GM03348 (cell line): ENCODE measurements at places on chromosomes 2 and 18.

- DNase-seq = no peak
These were observed 37.5 kb upstream of the NCOA1 start for GRCh38 chr2:24453379-24454073.

DNA sequence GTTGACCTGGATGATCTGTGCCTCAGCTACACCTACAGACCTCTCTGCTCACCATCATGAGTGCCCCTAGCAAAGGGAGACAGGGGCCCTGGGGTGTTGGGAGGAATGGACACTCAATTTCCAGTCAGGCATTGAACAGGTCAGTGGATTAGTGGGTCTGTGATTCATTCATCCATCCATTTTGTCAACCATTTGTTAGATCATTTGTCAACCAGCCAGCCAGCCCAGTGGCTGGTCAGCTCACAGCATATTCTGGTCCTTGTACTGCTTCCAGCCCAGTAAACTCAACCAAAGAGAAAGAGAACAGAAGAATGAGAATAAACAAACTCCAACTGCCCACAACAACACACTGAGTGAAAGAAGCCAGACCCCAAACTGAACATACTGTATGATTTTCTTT lies 4.6 kb upstream of the KLF11 start:
- no peak for DNase-seq

- no peak for DNase-seq
These were observed 137.7 kb downstream of the LTBP1 start for GRCh38 chr2:33084433-33084832.

GRCh38 chr2:119222863-119223520 lies 642 bp upstream of the STEAP3 start:
- no peak for DNase-seq

- DNase-seq = no peak
These were observed 37.8 kb upstream of the DNMT3A start for GRCh38 chr2:25379535-25379934.

GRCh38 chr2:233462202-233462785 lies 104.3 kb downstream of the USP40 start:
- no peak for DNase-seq

DNA sequence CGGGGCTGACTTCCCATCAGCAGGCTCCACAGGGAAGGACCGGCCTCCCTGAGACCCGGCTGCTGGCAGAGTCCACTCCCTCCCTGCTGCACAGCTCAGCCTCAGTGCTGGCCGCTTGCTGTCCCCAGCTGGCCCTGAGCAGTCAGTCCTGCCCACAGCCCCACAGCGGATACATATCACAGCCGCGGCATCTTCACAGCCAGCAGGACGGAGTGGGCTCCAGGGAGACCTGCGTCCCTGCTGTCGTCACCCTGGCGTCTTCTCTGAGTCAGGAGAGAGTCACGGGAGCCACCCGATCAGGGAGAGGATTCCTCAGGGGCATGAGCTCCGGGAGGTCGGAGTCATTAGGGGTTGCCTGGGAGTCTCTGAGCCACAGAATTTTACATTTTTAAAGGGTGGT lies 13.1 kb upstream of the SNTG2 start:
- no peak for DNase-seq

DNA sequence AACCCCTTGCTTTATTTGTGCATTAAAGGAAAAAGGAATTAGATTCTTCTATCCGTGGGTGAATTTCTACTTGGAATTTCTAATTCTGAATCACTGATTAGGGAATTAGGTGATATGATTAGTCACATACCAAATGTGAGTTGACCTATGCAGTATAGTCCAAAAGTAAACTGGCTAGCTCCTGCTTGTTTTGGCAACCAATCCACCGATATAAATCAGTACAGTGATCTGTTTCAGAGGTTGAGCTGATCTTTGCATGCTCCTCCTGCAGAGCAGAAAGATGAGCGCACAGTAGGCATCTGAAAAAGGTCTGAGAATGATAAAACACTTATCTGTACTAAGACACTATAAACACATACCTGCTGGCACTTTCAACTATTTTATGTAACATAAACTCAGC lies 86.6 kb downstream of the LRP1B start:
- DNase-seq = no peak

- DNase-seq = no peak
These were observed 1142.7 kb downstream of the CNTNAP5 start for GRCh38 chr2:125167820-125168219.

GRCh38 chr2:200365209-200365608 lies 58.7 kb downstream of the SPATS2L start:
- no peak for DNase-seq

DNA sequence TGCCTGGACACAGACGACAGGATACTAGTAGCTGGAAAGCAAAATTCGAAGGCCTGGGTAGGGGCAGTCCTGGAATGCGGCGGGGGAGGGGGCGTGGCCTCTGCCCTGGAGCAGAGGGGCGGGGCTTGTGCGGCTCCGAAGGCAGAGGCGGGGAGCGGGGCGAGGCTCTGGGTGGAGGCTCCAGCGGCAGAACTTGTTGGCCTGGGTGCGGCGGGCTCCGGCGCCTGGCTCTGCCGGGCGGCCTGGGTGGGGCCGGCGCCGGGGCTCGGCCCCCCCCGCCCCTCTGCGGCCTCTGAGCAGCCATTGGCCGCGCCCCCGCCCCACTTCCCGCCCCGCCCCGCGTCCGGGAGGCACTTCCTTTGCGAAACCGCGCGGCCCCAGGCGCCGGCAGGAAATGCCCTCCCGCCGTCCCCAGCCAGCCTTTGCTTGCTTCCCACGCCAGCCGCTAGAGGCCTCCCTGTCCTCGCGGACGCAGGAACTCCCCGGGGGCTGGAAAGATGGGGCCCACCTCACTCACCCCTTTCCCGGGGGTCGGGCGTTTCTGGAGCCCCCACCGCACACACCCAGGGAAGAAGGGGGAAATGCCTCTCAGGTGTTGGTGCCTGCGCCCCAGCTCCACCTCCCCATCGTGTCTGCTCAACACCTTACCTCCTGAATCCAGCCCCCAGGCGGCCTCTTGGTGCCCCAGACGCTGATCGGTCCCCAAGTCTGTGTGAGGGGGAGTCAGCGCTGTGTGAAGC lies 6.7 kb downstream of the CTDSP1 start:
- peak; percentile 98 for DNase-seq

- DNase-seq = no peak
These were observed 40.7 kb upstream of the ARHGAP25 start for GRCh38 chr2:68693951-68694350.

DNA sequence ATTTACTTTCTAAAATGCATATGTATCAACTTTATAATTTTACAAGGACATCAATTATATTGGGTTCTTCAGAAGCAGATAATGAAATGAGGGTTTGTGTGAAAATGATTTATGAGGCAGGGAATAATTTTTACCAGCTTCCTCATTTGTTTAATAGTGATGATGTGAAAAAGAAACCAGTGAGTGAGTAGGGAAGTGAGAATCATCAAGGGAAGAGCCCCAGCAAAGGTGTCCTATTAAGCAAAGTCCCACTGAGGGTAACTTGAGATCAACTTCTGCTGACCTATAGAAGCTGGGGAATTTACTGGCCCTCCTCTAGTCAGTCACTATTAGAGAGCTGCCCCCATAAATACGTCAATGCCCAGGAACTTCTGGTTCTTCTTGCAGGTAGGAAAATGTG lies 266.8 kb upstream of the LYPD1 start:
- DNase-seq = no peak

GRCh38 chr2:77398970-77399600 lies 123.1 kb downstream of the LRRTM4 start:
- no peak for DNase-seq

GRCh38 chr2:148651972-148652371 lies 7.4 kb downstream of the EPC2 start:
- DNase-seq = no peak

DNA sequence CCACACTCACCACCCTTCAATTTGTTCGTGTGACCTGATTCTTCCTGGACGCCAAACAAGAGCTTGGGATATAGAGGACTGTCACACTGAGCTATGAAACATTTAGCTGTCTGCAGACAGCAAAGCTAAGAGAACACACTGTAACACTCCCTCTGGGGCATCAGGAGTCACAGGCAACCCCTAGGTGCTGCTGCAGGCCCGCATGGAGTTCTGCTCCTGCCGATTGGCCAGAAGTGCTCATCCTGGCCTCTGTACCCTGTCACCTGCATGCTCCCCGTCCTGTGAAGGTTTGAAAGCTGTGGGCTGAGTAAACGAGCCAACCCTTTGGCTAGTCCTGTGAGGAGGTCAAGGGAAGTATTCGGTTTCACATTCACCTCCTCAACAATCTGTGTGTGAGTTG lies 73.7 kb downstream of the PDK1 start:
- DNase-seq = no peak

GRCh38 chr2:151475071-151475470 lies 65.4 kb downstream of the RIF1 start:
- DNase-seq = no peak

- no peak for DNase-seq
These were observed 63.3 kb downstream of the EDAR start for GRCh38 chr2:108925735-108926134.

DNA sequence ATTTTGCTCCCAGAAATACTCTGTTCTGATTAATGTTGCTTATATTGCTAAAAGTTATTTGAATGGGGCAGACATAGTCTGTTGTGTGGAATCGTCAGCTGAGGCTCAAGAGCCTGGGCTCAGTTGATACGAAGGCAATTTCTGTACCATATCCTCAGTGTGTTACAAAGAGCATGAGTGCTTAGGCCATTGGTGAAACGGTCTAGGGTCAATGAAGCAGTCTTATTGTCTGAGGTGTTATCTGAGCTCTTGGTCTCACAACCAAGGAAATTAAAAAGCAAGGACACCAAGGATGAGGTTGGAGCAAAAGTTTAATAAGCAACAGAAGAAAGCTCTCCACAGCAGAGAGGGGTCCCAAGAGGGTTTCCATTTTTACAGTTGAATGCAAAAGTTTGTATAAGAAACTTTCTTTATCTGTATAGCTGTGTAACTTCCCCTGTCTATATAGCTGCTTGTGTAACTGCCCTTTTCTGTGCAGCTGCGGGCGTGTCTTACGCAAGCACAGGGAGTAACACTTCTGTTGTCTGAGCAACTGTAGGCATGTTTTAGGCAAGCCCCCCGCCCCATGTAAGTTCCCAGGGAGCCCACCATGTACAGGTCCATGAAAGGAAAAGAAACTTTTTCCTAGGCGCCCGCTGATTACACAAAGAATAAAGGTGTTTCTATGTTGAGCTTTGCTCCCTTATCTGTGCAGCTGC lies 40.6 kb upstream of the DSC1 start:
- DNase-seq = no peak

- no peak for DNase-seq
These were observed 92.2 kb upstream of the ASAP2 start for GRCh38 chr2:9114458-9114857.

GRCh38 chr2:171432969-171433762 lies 624 bp downstream of the METTL8 start:
- peak; percentile 26 for DNase-seq

DNA sequence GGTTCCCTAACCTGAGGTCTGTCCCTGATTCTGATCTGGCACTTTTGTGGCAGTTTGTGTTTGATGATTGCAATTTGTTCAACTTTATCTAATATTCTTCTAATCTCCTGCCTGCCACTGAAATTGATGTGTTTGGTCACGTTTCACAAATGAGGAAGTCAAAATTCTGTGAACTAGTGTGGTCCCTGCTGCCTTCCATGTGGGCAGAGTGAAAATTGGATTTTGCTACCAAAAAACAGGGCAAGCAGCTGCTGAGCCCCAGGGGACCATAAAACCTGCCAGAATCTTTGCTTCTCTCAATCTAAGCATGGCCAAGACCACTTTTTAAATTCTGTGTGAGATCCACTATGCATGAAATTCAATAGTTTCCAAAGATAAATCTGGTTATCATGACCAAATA lies 195.5 kb upstream of the CYRIA start:
- DNase-seq = no peak

DNA sequence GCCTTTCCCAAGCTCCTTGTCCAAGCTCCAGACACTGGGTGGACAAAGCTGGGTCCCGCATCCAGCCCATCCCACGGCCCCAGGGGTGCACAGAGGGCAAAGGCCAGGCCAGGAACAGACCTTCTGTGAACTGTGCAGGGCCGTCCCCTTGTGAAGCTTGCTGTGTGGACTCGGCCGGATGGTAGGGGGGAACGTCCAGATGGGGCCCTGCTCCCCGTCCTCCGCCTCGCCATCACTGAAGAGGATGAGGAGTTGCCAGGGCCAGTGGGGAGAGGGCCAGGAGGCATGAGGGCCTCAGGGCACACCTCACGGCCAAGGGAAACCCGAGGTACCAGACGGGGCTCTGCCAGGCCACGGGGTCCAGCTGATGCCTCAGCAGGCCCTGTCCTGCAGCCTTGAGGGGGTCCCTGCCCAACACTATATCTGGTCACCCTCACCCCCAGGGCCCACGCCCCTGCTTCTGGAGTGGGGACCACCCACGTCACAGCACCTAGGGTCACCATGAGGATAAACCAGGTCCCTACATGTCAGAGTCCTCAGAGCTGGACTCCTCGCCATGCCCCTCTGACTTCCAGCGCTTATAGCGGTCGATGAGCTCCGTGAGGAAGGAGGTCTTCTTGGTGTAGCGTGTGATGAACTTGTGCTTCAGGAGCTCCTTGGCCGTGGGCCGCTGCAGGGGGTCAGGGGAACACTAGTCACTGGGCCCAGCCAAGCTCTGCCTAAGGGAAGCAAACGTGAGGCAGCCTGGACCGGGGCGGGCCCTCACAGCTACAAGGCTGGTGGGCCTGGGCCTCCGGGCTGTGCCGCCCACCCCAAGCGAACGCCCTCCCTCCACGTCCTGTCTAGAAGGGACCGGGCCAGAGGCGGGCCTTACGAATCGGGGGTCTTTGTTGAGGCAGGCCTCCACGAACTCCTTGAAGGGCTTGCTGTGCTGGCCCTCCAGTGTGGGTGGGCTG lies 10.0 kb downstream of the STK25 start:
- no peak for DNase-seq

DNA sequence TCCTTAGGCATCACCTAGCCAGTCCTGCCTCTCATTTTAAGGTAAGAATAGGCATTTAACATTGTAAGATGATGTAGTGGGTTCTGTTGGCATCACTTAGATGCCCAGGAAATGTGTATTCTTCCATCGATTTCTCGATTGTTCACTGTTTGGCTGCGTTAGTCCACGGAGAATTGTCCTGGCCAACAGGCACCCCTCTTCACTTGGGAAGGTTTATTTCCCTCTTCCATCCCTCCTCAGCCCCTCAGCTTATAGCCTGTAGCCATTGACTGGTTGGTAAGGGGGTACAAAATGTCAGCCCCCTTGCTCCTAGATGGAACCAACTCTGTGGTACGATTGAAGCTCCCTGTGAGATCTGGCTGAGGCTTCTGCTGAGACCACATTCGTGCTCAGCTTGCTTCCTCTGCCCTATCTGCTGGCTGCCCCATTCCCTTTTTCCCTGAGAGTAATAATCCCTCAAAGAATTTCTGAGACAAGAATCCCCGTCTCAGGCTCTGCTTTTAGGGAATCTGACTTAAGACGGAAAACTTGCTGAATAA lies 43.4 kb downstream of the PLEKHA3 start:
- DNase-seq = peak; percentile 16

GRCh38 chr2:71531522-71532047 lies 78.2 kb downstream of the DYSF start:
- DNase-seq = no peak
